ENCODE measurements at places on chromosomes 1 and 21.

GRCh38 chr1:180031664-180032063 lies 77.1 kb downstream of the CEP350 start:
- DNase-seq = no peak

DNA sequence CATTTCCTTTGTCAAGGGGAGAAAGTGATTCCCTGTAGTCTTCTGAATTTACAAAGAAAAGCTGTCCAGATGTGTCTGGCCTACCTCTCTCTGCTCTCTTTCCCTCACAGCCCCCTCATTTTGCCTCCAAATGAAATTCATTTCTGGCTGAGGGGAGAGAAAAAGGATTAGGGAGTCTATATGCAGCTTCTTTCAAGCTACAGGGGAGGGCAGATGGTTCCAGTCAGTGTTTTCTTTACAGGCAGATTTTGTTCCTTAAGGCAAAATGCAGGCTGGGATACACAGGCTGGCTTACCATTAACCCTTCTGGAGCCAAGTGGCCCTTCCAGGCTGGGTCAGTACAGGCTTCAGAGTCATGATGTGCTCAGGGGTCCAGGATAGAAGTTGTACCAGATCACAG lies 198.1 kb upstream of the USP24 start:
- no peak for DNase-seq

DNA sequence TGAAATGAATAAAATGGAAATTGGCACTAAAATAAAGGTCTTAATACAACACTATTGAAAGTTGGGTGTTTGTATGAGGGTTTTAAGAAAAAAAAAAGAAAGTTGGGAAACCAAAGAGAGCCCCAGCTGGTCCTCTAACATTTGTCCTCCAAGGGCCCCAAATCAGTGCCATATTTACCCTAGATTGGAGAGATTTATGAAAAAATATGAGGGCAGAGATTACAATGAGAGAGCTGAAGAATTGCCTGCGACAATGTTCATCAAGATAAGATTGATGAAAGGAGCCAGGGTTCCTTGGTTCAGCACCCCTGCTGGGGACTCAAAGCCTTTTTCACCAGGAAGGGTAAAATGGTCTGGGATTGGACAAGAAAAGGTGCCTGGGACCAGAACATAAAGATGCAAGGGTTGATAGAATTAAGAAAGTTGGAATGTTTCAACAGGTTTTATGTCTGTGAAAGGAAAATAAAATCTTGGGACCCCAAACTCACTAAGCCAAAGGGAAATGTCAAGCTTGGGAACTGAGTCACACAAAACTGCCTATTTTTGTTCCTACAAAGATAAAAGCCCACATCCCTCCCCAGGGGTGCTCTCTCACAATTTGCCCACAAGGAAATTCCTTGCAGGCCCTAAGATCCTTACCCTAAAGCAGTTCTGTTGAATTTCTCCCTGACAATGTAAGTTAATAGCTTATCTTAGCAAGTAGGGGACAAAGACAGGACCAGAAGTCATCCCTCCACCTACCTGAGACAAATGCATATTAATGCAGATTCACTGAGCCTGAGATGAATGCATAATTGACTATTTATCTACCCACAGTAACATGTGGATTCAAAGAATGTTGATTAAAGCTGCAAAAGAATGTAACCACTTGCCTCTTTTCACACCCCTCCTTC lies 26.8 kb downstream of the CBR1 start:
- no peak for DNase-seq

- DNase-seq = no peak
These were observed 26.0 kb downstream of the PTP4A2 start for GRCh38 chr1:31911994-31912780.

GRCh38 chr1:230878591-230878990 lies 10.3 kb upstream of the C1orf198 start:
- DNase-seq = peak; percentile 60

GRCh38 chr1:203150511-203151297 lies 23.2 kb downstream of the ADORA1 start:
- no peak for DNase-seq

GRCh38 chr1:23867542-23867894 lies 572 bp downstream of the FUCA1 start:
- no peak for DNase-seq

DNA sequence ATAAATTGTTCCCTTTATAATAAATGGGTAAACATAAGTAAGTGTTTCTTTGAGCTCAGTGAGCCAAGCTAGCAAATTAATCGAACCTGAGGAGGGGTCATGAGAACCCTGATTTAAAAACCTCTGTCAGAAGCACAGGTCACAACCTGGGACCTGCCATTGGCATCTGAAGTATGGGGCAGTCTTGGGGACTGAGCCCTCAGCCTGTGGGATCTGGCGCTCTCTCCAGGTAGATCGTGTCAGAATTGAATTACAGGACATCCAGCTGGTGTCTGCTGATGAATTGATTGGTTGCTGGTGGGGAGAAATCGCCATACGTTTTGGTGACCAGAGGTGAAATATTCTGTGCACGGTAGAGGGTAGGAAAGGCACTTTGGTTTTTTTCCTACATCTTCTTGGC lies 17.5 kb downstream of the UCK2 start:
- no peak for DNase-seq

- no peak for DNase-seq
These were observed 9.3 kb downstream of the COQ8A start for GRCh38 chr1:226949401-226949800.

DNA sequence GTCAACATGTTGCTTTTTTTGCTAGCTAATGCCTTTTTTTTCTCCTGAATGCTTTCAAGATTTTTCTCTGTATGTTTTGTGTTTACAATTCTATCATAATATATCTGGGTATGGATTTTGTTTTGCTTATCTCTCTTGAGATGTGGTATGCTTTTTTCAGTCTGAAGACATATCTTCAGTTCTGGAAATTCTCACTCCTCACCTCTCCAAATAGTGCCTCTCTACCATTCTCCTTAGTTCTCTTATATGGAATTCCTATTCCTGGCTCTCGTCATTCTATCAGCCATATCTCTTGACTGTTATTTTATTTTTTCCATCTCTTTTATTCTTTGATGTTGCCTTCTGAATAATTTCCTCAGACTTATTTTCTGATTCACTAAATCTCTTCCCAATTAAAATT lies 58.4 kb downstream of the IVNS1ABP start:
- no peak for DNase-seq

DNA sequence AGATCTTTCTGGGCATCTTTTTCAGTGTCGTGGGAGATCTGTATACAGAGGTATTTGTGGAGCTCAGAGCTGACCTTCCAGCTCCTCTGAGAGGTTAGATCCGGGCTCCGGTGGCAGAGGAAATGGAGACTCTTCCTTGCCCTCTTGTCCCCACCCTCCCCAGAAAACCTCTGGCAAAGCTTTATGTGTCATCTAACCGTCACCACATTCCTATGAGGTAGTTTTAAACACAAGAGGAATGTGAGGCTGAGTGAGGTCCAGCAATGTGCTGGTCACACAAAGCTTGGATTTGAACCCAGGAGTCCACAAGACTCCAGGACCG lies 1.2 kb downstream of the CD160 start:
- DNase-seq = peak; percentile 67

- no peak for DNase-seq
These were observed 14.4 kb downstream of the SDCCAG8 start for GRCh38 chr1:243270097-243270864.

DNA sequence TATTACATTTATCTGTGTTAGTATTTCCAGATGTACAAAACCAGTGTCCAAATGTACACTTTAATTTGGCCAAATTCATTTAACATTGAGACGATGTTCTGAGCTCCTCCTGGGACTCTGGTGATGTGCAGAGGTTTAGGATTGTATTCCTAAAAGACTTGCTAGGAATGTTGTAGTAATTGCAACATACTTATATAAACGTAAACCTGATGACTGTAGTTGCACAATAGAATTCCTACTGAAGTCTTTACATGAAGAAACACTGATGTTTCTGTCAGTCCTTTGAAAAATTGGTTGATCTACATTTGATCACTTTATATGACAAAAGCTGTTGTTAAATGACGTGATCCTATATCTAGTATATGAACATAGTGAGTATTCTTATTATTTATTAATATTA lies 5.1 kb upstream of the OR14C36 start:
- DNase-seq = no peak

DNA sequence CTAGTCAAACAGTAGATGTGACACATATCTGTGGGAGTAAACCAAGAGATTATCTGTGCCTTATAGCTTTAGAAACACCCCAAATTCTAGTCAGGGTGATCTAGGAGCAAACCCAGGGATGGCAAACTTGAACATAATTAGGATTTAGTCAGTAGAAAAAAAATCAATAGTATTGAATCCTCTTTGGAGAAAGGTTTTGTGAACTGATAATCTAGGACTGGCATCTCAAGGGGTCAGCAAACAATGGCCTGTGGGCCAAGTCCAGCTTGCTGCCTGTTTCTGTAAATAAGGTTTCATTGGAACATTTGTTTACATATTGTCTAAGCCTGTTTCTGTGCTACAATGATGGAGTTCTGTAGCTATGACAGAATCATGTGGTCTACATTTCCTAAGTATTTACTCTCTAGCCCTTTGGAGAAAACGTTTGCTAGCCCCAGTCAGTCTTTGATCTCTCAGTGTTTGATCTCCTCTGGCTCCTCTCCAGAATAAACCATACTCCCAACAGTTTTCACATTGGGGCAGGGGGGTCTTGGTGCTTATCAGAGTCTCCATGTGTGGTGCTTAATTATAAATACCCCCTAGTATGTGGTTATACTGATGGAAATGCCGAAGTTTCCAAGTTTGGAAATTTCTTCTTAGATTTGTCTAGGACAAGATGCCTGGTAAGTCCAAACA lies 385.8 kb downstream of the NTNG1 start:
- no peak for DNase-seq

- no peak for DNase-seq
These were observed 856 bp downstream of the OR6K3 start for GRCh38 chr1:158719664-158720063.

DNA sequence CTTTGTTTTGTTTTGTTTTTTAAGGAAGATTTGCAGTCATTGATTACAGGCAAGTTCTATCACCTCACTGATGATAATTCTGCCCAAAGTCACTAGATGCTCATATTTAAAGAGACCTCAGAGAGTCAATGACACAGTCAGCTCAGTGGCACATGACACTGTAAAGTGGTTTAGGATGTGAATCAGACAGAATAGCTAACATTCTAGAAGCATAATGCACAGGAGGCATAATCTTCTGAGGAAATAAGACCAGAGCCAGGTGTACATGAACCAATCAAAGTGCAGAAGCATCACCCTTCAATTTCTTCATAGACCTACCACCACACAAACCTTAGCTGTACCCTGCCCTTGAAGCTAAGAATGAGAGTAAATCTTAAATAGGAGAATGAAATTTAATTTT lies 268.5 kb downstream of the BRINP2 start:
- no peak for DNase-seq

GRCh38 chr1:905071-905749 lies 18.5 kb upstream of the SAMD11 start:
- DNase-seq = peak; percentile 31

DNA sequence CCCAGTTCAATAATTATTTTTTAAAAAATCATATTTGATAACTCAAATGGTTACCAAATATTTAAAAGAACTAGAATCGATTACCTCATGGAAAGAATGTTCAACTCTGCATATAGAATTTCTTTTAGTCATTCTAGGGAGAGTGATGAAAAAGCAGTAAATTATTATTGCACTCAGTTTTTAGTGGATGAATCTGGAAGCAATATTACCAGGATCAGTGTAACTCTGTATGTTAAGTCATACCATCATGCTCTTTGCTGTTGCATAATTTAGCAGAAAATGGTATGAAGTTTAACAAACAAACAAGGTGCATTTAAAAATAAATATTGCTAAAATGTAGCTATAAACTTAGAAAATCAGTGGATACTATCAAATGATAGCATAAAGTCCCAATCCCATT lies 46.1 kb upstream of the ARHGAP29 start:
- no peak for DNase-seq

DNA sequence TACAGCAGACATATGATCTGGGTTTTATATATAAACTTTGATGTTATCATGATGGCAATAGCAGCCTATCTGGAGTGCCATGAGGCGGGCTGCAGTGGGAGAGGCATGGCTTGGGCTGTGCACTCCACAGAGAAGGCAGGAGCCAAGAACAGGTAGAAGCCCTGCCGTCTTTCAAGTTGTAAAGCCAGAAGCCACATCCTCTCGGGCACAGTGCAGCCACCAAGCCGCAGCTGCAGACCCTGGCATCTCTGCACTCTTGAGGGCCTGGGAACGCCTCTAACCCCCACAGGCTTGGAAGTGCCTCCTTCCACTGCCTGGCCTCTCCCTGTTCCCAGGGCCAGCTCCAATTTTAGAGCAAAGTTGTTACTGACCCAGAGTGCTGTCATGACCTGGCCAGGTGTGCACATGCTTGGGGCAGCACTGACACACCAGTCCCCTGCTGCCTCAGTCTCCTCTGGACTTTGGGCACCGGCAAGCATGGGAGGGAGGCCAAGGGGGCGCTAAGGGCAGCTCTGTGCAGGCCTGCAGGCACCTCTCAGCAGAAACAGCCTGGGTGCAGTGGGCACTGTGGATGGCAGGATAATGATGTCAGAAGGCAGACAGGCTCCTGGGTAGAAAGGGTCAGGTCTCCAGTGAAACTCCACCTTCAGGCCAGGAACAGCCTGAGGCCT lies 1619.8 kb upstream of the PRMT6 start:
- no peak for DNase-seq

- DNase-seq = no peak
These were observed at the start of gene PIK3CD for GRCh38 chr1:9651565-9652378. PIK3CD (plus strand) TSS chr1:9651731; CDS start chr1:9710456, 58,725 bp downstream.

- DNase-seq = no peak
These were observed 176.0 kb downstream of the ATP6V1G3 start for GRCh38 chr1:198364471-198364870.

- DNase-seq = no peak
These were observed 95.5 kb upstream of the PROX1 start for GRCh38 chr1:213891989-213892902.

All from hepatic stellate cell (primary cell).